Occipital lobe (tissue), 3 donors: ENCODE measurements at places on chromosomes 16 and 17. TPM values are rescaled to one million over a fixed set of nuclear protein-coding genes. Genes with fewer than 3 reads are reported as not detected.

- no peak for DNase-seq
Measured at GRCh38 chr16:56462064-56462796, 10.9 kb downstream of the OGFOD1 start.

DNA sequence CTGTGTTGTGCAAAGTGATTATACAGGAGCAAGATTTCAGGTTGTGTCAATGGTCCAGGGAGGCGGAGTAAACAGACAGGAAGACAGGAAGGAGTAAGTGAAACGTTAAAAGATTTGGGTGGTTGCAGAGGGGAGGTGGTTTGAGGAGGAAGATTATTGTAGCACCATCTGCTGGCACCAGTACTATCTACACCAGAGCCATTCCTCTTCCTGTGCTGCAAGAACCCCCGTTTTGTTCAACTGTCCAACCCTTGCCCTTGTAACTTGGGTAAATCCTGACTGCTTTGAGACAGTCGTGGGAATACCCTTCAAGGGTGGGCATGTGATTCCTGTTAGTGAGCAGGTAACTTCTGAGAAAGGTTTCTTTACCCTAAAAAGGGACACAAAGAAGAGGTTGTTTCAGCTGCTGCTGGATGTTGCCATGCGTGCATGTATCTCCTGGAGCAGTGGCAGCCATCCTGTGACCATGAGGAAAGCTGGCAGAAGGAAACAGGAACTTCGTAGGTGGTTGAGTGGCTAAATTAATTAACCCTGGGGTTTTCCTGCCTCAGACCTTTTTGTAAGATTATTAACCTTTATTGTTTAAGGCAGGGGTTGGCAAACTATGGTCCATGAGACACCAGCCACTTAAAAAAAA lies 124.1 kb downstream of the PRKCA start:
- no peak for DNase-seq

DNA sequence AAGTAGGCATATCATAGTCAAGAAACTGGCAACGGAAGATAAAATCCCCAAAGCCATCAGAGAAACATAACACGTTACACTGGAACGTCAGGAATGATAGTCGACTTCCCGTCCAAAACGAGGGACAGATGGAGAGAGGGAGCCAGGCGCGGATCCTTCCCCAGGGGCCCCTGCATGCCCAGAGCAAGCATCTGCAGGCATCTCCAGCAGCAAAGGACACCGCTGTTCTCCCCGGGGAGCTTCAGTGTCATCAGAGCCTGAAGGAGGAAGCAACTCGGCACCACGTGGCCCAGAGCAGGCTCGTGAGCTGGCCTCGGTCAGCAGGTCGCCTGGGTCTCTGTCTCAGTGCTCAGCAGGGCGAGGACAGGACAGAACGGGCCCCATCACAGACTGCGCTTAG lies 50.1 kb downstream of the LMF1 start:
- no peak for DNase-seq

The UBALD1 gene
- 1.7 TPM for total RNA-seq

GRCh38 chr16:9135797-9136196 lies 44.4 kb downstream of the HAPSTR1 start:
- no peak for DNase-seq

DNA sequence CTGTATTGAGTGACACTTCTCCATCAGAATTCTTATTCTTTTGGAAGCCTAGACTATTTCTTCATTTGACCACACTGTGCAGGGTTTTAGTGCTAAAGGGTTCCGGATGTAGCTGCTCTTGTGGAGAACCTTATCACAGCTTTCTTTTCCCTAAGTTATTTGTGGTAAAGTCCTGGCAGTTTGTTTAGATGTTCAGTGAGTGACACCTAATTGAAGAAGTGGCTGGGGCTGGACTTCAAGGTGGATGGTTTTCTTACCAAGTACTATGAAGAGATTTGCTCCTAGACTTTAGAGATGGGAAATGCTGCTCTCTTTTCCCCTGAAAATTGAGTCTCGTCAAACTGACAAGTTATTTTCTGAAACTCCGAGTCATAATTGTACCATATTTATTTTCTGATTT lies 144.0 kb upstream of the TBX2 start:
- DNase-seq: no peak

DNA sequence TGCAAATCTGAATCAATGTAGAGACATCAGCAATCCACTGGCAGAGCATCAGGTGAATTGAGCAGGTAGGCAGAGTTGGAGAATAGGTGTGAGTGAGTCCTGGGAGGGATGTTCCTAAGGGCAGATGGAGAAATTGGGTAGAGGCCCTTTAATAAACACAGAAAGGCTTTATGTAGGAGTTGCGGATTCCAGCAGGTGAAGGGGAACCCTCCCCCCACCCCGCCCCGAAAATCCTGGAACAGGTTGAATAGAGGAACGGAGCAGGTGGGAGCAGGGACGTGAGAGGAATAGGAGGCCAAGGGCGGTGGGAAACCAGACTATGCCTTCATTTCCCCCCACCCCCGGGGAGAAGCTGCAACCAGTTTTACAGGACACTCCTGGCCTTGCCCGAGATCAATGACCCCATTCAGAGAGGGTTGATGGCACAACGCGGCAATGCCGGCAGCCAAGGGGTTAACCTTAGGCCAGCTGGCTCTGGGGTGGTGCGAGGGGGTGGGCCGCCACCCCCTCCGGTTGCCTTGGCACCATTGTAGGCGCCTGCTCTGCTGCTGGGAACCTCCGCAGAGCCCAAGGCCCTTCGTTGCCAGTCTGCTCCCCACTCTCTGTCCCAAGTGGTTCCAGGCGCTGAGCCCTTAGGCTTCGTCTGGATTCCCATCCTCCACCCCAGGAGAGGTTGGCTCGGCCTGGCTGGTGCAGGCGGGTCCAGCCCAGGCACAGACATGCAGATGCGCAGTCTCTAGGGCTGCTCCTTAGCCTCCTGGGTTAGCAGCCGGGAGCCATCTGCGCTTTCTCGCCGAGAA lies 814 bp upstream of the RUNDC3A start:
- DNase-seq: peak; percentile 77

DNA sequence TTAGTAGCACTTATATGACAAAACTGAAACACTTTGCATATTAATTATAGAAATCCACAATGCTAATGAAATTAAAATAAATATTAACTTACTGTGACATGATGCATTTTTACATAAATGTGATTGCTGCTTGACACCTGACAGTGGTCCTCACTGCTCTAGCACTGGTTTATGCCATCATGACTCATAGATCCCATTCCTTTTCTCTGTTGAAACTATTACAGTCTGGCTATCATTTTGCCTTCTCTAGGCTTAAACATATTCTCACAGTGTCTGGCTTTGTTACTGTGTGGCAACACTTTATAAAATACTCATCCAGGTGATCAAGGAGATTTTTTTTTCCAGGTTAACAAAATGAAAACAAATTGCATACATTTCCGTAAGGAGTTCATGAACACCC lies 108.0 kb downstream of the MRTFB start:
- no peak for DNase-seq

The PIK3R6 gene
- total RNA-seq: 0.47 TPM

GRCh38 chr16:84709609-84710008 lies 9.8 kb downstream of the USP10 start:
- DNase-seq: no peak

DNA sequence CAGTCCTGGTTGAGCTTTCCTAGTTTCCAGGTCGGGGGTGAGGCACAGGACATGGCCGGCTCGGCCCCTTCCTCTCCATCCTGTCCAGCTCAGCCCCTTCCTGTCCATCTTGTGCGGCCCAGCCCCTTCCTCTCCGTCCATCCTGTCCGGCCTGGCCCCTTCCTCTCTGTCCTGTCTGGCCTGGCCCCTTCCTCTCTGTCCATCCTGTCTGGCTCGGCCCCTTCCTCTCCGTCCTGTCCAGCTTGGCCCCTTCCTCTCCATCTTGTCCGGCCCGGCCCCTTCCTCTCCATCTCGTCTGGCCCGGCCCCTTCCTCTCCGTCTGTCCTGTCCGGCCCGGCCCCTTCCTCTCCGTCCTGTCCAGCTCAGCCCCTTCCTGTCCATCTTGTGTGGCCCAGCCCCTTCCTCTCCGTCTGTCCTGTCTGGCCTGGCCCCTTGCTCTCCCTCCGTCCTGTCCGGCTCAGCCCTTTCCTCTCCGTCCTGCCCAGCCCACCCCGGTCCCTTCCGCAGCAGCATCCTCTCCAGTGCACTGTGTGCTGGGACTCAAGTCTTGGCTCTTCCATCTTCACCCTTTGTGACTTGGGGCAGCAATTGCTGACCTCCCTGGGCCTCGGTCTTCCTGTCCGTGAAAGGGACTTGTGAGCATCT lies 5.5 kb upstream of the ZNF750 start:
- no peak for DNase-seq
